ENCODE measurements at places on chromosomes 2 and 18.

DNA sequence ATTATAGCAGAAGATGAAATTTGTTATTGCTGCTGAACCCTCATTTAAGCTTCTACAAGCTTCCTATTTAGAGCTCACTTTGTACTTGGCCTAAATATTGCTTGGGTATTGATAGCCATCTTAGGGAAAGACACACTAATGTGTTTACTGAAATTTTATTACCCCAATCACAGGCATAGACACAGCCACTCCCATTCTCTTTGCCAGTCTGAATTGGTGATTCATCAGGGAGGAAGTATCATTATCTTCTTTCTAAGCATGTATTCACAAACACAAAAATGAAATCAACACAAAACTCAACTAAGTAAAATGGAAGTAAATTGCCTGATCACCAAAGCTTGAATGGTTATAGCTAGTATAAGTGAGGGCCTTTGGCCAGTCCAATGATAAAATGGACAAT, 666.3 kb downstream of the TSN start:
- no peak for DNase-seq

GRCh38 chr2:28747714-28748113, 3.9 kb upstream of the PPP1CB start:
- no peak for DNase-seq

DNA sequence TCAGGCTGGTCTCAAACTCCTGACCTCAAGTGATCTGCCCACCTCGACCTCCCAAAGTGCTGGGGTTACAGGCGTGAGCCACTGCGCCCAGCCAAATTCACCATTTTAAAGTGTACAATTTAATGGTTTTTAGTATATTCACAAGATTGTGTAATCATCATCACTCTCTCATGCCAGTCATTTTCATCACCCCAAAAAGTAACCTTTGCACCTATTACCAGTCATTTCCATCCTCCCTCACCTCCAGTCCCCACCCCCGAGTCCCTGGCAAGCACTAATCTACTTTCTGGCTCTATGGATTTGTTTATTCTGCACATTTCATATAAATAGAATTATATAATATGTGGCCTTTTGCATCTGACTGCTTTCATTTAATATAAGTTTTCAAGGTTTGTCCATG, 10.8 kb downstream of the PCBP1 start:
- DNase-seq: no peak

GRCh38 chr2:14072338-14072737, 560.2 kb upstream of the LRATD1 start:
- no peak for DNase-seq

DNA sequence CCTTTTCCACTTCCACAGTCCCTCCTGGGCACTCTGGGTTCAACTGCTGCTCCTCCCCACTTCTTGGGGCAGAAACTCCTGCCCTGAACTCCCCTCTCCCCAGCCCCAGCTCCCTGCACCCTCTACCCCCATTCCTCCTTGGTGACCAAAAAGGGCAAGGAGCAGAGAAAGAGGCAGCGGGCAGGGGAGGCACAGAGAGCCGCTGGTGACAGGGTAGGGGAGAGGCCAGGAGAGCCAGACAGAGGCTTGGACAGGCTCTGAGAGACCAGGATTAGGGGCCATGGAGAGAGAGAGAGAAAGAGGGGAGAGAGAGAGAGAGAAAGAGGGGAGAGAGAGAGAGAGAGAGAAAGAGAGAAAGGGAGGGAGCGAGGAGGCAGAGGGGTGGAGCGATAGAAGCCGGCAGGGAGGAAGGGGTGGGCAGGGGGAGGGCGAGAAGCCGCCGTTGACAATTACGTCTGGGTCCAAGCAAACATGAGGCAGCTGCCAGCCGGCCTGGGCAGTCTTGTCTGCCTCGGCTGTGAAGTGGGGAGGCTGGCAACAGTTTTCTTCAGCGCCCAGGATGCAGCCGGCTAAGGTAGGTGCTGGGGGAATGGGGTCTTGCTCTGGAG, at the start of gene KCNIP3:
KCNIP3 (plus strand) TSS at position 468 of the 608 bp plus-strand sequence; CDS start at position 560, 92 bp downstream.
- DNase-seq: no peak

- DNase-seq: no peak
Observed at GRCh38 chr2:157596992-157597681, 31.5 kb downstream of the ACVR1C start.

- no peak for DNase-seq
Observed at GRCh38 chr2:17540813-17541530, 476 bp downstream of the VSNL1 start.

All from RCC 7860 (cell line).